Suppressor macrophage treated with lipopolysaccharide for 4 hours (primary cell): ENCODE measurements at places on chromosomes 4 and X.

DNA sequence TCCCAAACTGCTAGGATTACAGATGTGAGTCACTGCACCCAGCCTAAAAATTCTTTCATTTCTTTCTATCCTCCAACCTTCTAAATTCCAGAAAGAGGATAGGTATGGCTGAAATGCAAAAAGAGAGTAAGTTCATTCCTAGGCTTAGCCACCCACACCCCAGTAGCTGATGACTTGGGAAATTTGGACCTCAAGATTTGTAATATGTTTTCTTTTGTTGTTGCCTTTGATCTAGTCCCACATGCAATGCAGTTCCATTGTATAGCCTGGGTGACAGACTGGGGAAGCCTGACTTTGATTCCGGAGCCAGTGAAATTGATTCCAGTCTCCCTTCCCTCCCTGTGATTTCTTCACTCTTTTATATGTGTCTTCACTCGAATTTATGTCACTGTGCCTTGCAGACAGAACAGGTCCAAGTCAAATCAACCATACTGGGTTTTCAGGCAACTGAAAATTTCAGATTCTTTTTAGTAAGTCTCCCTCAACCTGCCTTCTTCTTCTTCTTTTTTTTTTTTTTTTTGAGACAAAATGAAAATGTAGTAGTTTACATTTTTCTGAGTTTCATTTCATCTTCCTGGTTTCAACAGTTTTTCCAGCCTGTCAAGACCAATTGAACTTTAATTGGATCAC lies 176.2 kb upstream of the RBPJ start:
- no peak for DNase-seq

GRCh38 chrX:110600745-110601310 lies 194.8 kb downstream of the CHRDL1 start:
- DNase-seq, result no peak

- peak; percentile 4 for DNase-seq
Measured at GRCh38 chr4:129043523-129043922, 49.8 kb downstream of the SCLT1 start.

DNA sequence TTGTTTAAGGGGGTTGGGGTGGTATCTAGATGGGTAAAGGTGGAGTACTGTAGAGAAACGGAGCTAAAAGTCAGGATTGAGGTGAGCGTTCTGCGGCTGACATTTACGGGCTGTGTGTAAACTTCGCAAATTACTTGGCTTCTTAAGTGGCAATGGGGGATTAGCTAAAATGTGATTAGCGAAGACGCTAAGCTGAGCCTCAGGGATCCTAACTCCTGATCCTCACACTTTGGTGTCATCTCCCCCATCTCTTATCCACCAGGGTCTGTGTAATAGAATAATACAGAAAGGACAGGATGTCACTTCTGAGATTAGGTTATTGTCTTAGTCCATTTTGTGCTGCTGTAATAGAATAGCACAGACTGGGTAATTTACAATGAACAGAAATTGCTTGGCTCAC lies 10.6 kb upstream of the FAT1 start:
- DNase-seq, result no peak
